Fibroblast of skin of scalp (primary cell): ENCODE measurements at places on chromosomes 12 and 14.

DNA sequence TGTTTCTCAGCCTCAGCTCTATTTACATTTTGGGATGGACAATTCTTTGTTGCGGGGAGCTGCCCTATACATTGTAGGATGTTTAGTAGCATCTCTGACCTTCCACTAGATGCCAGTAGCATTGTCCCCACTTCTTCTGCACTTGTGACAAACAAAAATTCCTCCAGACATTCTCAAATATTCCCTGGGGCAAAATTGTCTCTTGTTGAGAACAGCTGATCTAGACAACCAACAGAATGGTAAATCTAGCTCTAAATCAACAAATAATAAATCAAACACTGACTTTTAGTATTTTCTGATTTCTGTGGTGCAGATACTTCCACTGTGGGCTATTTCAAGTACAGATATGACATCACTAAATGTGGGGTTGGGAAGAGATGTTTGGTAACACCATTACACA lies 60.7 kb downstream of the MSRB3 start:
- peak; percentile 27 for DNase-seq

GRCh38 chr12:15662983-15663659 lies 126.1 kb downstream of the EPS8 start:
- DNase-seq, result no peak

GRCh38 chr12:105977236-105977635 lies 161.5 kb downstream of the NUAK1 start:
- peak; percentile 23 for DNase-seq

- peak; percentile 34 for DNase-seq
These were observed 2.4 kb upstream of the CRIP1 start for GRCh38 chr14:105484069-105484996.

- DNase-seq, result peak; percentile 87
These were observed 17.9 kb downstream of the ZFP36L1 start for GRCh38 chr14:68774771-68775613.

DNA sequence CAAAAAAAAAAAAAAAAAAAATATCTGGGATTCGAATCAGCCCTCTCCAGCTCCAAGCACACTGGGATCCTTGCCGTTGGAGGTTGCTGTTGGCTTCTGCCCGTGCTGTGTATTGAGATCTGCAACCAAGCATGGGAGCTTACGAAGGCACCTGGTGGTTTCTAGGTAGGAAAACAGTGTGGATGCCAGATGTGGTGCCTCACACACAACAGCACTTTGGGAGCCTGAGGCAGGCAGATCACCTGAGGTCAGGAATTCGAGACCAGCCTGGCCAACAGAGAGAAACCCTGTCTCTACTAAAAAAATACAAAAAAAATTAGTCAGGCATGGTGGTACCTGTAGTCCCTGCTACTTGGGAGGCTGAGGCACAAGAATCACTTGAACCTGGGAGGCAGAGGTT lies 47.4 kb downstream of the ATF7 start:
- DNase-seq, result no peak

DNA sequence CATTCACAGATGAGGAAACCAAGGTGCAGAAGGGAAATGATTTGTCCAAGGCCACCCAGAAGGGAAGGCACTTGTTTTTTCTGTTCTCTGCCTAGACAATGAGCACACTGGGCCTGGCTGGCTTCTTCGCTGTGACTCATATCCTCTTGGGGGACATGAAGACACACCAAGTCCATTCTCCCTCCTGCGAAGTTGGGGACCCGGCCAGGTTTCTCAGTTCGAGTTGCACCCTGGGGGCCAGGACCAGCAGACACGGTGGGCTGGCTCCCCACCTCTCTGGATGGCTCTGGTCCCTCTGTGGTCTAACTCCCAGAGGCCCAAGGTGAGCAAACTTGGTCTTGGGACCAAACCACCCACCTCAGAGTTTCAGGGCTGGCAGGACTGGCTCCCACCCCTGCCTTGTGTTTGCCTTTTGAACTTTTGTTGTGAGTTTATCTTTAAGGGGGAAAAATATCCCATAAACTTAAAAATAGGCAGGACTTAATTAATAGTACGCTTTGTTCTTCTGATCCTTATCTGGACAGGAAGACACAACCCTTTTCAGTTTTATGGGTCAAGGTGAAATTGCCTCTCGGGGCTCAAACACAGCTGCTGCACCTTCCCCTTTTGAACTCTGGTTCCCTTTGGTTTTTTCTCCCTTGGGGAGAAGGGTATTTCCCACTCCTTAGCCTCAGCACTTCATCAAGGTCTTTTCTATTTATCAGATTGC lies 9.0 kb upstream of the MLEC start:
- DNase-seq, result peak; percentile 19
